Astrocyte (in vitro differentiated cells and primary cell): ENCODE measurements at places on chromosomes 2 and 18. TPM values are rescaled to one million over a fixed set of nuclear protein-coding genes. Genes with fewer than 3 reads are reported as not detected.
A peak's percentile ranks its signal among the peaks of the same experiment; 100 is the strongest.

- DNase-seq, result no peak
These were observed 184.1 kb downstream of the HDAC4 start for GRCh38 chr2:239216614-239217273.

- DNase-seq, result peak; percentile 41
These were observed 664 bp downstream of the CAMKMT start for GRCh38 chr2:44362207-44363015.

GRCh38 chr2:212548455-212548819, 9.8 kb upstream of the ERBB4 start:
- DNase-seq, result peak; percentile 29

DNA sequence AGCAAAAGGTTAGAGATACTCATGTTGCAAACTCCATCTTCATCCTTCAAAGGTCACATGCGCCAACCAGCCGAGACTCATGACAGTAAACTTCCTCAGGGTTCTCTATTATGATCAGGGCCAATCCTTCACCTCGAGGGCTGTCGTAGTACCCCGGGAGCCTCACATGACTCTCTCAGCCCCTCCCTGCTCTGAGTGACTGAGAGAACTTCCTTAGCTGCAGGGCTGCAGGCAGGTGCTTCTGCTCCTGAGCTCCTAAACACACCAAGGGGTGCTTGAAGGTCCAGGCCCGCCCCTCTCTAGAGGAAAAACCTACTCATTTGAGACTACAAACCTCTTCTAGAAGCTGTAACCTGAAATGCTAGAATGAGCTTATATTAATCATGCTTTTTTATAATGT, 48.2 kb downstream of the LONRF2 start:
- DNase-seq, result no peak

Gene MRPL30
- 29.8 and 31.9 TPM in 2 replicates for total RNA-seq

Gene CYTIP
- total RNA-seq, result 0.12 and 0.16 TPM in 2 replicates

DNA sequence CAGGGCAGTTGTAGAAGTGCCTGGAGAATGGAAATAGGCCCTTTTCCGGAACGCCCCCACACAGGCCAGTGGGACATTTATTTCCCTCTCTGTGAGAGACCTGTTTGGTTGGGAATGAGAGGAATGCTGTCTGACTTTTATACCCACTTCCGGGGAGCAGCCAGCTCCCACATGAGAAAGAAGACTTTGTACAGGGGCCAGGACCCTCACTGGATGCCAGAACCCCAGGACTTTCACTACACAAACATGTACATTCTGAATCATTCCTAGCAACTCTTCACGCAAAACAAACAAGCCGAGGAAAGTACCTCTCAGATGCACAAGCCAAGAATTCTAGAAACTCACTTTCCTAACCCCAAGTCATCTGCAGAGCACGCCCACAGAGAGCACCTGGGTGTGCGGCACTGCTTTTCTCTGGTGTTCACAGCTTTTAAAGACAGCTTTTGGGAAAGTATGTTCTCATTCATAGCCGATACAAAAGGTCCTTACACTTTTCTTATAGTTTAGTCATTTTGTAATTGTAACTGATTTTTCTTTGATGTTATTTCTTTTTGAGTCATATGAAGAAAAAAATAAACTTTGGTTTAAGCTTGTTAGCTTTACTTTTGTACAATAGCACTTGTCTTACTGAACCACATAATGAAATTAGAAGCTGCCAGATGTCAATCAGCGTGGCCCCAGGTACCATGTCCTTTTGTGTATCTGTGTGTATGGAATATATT, 856.1 kb upstream of the ID2 start:
- peak; percentile 97 for DNase-seq
